ENCODE measurements at places on chromosomes 12 and 14.

- no peak for DNase-seq
These were observed 541.8 kb upstream of the FBXO33 start for GRCh38 chr14:39974036-39974435.

- DNase-seq, result no peak
These were observed 92.9 kb upstream of the MAX start for GRCh38 chr14:65195042-65195719.

DNA sequence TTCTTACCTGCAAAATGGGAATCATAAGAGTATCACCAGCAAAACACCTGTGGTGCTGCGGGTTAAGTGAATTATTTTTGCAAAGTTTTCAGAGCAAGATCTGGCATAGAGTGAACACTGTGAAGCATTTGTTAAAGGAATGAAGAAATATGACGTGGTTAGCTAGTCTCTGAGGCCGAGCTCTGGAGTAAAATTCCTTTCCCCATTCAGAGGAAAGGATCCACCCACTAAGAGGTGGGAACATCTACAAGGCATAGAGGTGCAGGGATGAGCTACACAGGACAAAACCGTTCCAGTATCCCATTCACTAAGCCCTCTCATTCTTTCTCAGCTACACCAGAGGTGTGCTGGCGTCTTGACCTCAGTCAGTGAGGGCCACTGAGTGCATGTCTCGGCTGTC is 48.5 kb downstream of the JAG2 start:
- DNase-seq, result no peak

DNA sequence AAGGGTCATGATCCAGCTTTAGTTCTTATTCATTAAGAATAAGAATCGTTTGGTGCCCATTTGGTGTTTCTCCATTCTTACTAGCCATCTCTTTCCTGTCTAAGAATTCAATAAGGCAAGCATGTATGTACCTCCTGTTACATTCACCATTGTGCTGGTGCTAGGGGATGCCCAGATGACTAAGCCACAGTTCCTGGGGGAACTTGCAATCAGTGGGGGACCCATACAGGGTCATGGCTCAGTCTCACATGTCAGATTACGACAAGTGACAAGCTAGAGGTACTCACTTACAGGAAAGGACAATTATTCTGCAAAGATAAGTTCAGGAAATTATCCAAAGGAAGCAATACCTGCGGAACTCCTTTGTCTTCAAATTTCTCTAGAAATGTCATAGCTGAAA is 125.4 kb downstream of the STXBP6 start:
- DNase-seq, result no peak

GRCh38 chr12:22307811-22308210 is 26.7 kb downstream of the ST8SIA1 start:
- DNase-seq, result no peak

DNA sequence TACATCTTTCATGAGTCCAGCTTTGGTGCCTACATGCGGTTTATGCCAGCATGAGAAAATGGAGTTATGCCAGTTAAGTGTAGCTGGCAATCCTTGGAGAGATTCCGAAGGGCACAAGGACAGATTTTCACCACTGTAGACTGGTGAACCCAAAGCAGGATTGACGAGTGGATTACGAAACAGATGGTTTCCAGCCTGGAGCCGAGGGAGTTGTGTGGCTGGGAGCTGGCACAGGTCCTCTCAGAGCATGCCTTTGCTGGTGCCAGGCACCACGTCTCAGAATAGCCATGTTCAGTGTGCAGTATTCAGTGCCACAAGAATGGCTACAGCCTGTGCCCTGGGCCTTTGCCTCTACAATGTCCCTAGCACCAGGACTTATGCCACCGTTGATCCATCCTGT is 13.2 kb downstream of the KCNH3 start:
- peak; percentile 25 for DNase-seq

GRCh38 chr12:101924618-101925017 is 47.2 kb downstream of the DRAM1 start:
- peak; percentile 52 for DNase-seq

GRCh38 chr12:77625441-77625840 is 205.3 kb upstream of the NAV3 start:
- DNase-seq, result no peak

DNA sequence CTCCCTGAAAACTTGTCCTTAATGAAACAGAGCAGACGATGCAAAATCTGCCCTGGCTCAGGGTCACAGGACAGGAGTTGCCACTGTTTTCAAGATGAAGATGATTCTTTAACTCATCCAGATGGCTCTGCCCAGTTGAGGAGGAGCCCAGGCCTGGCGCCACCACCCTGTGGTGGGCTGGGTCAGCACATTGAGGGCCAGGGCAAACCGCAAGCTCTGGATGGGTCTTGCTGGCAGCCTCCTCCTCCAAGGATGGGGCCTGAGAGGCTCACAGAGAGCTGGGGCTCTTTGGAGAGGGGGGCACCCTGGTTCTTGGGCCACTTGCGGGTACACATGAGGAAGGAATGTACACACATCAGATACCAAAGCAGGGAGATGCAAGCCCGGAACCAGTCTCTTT is 158.2 kb downstream of the NUAK1 start:
- no peak for DNase-seq

GRCh38 chr12:129886541-129886940 is 17.3 kb downstream of the TMEM132D start:
- no peak for DNase-seq

DNA sequence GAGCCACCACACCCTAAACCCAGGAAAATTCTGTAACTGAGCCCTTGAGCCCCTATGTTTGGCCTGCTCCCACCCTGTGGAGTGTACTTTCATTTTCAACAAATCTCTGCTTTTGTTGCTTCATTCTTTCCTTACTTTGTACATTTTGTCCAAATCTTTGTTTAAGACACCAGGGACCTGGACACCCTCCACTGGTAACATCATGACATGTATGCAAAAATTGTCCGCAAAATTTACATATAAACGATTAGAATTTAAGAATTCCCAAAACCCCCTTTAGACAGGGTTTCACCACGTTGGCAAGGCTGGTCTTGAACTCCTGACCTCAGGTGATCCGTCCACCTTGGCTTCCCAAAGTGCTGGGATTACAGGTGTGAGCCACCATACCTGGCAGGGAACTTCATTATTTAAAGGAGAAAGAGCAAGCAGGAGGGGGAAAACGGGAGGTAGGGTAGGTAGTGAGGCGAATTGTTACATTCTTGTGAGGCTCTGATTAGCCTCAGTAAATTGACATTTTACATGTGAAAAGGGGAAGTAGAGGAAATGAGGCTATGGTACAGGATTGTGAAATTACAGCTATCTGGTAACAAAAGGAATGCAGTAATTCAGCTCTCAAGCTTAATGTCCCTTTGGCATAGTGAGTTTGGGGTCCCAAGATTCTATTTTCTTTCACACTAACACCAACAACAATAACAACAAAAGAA is 27.6 kb downstream of the TUBA1A start:
- no peak for DNase-seq

DNA sequence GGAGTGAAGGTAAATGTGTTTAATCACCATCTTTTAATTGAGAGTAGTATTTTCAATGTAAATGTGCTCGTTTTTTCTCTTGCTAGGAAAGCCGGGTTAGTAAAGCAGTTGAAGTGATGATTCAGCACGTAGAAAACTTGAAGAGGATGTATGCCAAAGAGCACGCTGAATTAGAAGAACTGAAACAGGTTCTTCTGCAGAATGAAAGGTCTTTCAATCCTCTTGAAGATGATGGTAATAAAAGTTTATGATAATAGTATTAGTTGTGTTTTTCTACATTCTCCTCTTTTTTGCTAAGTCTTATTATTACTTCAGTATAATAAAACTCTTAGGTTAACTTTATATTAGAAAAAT is 93.9 kb downstream of the DNAI7 start:
- DNase-seq, result no peak

- DNase-seq, result no peak
These were observed 925.1 kb upstream of the ATXN7L3B start for GRCh38 chr12:73612551-73612950.

DNA sequence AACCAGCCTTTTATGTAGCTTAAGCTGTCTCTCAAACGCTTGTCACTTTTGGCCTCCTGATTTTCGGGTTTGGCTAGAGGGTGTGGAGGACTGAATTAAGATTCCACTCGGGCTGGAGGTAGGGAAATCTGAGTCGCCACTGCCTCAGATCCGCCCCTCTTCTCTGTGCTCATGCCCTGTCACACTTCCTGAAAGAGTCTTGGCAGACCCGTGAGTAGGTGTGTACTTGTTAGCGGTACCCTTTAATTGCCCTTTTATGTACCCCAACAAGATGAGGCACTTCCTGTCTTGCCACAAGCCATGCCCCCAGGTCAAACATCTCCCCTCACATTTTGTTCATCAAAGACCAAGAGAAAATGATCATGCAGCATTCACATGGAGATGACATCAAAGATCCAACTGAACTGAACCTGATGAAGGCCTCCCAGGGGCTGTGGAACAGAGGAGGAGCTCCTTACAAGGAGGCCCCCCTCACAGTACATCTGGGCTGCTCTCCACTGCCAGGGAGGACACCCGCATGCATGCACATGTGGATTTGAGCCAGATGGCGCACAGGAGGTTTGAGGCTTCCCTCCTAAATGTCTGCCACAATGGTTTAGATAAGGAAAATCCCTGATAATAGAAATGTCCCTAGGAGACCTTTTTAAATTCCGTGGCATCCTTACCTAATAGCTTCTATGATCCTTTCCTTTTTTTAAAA is 86.5 kb upstream of the CDKN3 start:
- DNase-seq, result no peak

- no peak for DNase-seq
These were observed 21.8 kb upstream of the DGLUCY start for GRCh38 chr14:91092073-91092472.

DNA sequence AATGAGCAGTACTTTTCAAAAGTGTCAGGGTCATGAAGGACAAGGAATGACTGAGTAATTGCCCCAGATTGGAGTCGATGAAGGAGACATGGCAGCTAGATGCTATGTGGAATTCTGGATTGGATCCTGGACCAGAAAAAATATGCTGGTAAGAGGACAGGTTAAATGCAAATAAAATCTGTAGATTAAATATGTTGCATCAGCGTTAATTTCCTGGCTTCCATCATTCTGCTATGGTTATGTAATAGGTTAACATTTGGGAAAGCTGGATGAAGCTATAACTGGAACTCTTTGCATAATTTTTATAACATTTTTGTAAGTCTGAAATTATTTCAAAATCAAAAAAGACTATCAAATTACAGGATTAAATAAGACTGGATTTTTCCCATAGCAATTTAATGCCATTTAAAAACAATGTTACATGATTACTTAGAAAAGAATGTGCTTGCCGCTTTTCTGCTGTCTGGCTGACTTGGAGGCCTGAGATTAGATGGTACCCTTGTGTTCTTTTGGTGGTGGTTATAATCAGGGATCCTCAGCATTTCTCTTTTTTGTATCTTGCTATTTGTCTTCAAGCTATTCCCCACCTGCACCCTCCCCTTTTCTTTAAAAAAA is 65.1 kb downstream of the FBXW8 start:
- DNase-seq, result no peak

- no peak for DNase-seq
These were observed 583.4 kb downstream of the VRK1 start for GRCh38 chr14:97380539-97380941.

- no peak for DNase-seq
These were observed 32.4 kb downstream of the NEMF start for GRCh38 chr14:49820176-49820575.

GRCh38 chr14:90511252-90511651 is 114.4 kb downstream of the CALM1 start:
- DNase-seq, result no peak

DNA sequence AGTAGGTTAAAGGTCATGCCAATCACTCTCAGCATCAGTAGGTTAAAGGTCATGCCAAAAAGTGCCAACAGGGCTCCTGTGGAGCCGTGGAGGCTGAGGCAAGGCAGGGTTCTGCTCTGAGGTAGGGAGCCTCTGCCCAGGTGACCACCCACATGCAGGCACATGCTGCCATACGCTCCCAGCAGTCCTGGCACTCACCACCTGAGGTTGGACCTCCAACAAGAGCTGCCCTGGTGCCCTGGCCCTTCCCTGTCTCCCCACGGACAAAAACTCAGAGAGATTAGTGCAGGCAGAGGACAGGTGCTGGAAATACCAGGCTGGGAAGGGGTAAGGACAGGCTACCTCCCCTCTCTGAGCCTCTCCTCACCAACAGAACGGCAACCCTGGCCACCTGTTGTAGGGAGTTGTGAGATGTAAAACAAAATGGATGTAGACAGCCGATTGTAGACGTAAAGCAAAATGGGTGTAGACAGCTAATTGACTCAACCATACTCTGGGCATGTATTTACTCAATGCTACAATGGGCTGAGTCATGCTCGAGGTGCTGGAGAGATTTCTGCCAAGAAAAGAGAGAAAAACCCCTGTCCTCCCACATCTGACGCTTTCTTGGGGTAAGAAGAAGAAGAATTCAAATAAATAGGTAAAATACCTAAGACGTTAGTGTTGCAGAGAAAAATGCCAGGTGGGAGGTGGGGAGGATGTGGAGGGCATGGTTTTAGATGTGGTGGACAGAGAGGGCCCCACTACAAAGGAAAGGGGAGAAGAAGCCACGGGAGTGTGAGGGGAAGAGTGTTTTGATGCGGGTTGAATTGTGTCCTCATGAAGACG is 32.4 kb downstream of the LTBP2 start:
- DNase-seq, result no peak

DNA sequence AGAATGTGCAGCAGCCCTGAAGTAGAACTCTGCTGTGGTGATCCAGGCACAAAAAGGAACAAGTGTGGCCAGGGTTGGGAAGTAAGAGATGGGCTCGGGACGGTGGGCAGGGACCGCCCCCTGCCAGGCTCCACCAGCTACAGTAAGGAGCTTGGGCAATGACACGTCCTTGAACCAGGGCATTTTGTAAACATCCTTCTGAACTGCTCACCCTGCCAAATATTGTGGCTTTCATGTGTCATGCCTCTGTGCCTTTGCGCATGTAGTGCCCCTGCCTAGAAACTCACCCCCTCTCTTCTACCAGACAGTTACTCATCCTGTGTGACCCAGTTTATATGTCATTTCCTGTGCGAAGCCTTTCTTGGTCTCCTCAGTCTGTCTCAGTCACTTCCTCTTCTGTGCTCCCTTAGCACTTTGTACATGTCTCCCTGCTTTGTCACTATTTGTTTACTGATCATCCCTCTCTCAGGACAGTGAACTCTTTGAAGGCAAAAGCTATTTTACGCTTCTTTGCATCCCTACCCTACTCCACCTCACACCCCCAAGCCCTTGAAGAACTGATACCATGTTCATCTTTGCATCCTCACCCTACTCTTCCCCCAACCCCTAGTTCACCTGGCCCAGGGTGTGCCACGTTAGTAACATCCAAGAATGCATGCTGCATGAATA is 108.9 kb upstream of the PLEKHG7 start:
- DNase-seq, result no peak

GRCh38 chr14:30849354-30849753 is 25.0 kb upstream of the COCH start:
- DNase-seq, result no peak

- no peak for DNase-seq
These were observed 85.4 kb upstream of the ETV6 start for GRCh38 chr12:11563785-11564739.

Data from SK-N-SH (cell line).